Mammary microvascular endothelial cell (primary cell): ENCODE measurements at places on chromosomes 6 and 20. TPM values are rescaled to one million over a fixed set of nuclear protein-coding genes. Genes with fewer than 3 reads are reported as not detected.

Gene HAO1
- total RNA-seq: not detected in 2 replicates

Gene PRDM13
- total RNA-seq: not detected in 2 replicates

Gene SLC22A3
- not detected in 2 replicates for total RNA-seq

Gene RPP40
- 30.6 and 38.1 TPM in 2 replicates for total RNA-seq

Gene PNISR
- total RNA-seq: 18.4 and 20.1 TPM in 2 replicates

Gene DEF6
- 0.44 and 1.5 TPM in 2 replicates for total RNA-seq

Gene SAMD5
- total RNA-seq: 0.44 and 1.00 TPM in 2 replicates

Gene MAS1
- total RNA-seq: not detected in 2 replicates

Gene PYGB
- 85.3 and 93.9 TPM in 2 replicates for total RNA-seq

Gene LST1
- total RNA-seq: 0.20 and 0.98 TPM in 2 replicates

Gene NR2E1
- not detected in 2 replicates for total RNA-seq

Gene CBLN4
- not detected in 2 replicates for total RNA-seq

Gene KDM1B
- total RNA-seq: 10.3 and 12.6 TPM in 2 replicates

Gene WFDC12
- not detected in 2 replicates for total RNA-seq

Gene SOX4
- total RNA-seq: 45.2 and 46.5 TPM in 2 replicates
